Stimulated activated CD8-positive, alpha-beta memory T cell treated with anti-CD3 and anti-CD28 coated beads, Interleukin-7, amount 100 ng/mL, for 1 hour (primary cell): ENCODE measurements at places on chromosomes 2 and 18.

DNA sequence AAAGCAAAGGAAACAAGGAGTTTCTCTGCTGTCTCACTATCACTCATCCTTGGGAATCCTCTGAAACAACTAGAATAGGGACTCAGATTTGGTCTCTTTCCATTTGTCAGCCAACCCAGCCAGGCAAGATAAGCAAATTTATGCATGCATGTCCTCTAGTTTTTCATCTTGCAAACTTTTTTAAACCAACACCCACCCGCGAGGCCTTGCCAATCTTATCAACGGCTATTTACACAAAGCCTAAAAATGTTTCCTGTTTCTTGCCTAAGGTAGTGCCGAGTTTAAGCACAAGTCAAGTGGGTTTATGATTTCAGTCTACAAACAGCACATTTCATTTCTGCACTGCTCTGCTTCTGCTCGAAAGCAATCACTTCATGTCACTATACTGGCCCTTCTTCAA lies 240.9 kb downstream of the STK39 start:
- DNase-seq: no peak

GRCh38 chr2:170848587-170848986 lies 31.9 kb downstream of the GAD1 start:
- no peak for DNase-seq

- no peak for DNase-seq
These were observed 78.6 kb downstream of the SATB2 start for GRCh38 chr2:199378948-199379650.

DNA sequence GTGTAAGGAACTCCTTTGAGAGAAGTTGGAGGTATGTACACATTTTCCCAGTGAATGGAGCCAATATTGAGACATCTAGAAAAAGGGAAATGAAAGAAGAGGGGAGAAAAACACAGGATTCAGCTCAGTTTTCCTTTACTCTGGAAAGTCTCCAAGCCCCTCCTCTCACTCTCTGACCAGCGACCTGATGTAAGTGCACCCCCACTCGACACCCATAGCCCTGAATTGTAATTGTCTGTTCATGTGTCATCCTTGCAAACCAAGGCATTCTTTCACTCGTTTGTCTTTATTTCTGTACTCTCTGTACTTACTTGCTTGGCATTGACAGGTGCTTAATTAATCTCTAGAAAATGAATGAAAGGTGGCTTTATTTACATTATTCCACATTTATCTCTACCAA lies 55.7 kb upstream of the CTAGE1 start:
- DNase-seq: no peak
